ENCODE measurements at places on chromosomes 3 and 15.

DNA sequence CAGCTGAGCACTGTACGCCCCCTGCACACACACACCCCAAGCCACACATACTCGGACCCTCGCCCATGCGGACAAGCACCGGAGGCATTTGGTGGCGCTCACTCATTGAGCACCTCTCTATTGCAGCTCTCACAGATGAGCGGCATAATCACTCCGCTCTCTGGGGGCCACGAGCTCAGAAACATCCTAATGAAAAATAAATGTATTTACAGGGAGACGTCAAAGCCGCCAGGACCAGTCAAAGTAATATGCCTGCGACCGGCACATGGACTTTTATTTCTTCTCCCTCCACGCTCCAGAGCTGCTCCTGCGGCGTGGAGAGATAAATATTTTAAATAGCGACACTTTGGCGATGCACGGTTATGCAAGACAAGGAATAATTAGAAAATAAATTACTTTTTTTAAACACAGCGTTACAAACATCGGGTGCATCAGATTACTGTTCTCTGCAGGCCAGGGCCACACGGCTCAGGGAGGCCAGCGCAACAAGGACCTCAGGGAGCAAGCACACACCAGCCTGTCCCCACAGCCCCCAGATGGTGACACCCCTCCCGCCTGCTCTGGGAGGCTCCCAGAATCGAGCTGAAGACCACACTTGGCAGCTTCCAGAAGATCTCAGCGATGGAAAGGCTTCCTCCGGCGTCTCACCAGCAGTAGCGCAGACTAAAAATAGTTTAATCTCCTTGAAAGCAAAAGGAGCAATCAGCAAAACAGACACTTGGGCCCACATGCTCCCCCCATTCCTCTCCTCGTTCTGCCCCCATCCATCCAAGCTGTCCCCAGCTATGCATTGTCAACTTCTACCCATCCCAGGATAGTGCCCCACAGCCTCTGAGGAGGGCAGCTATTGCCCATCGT, 48.0 kb downstream of the CACNA2D2 start:
- H3K27ac ChIP-seq = no peak overlapping the region
- no peak for DNase-seq
- no peaks in the 10 kb centered on the region for H3K27me3 ChIP-seq
- H3K4me3 ChIP-seq = no peak overlapping the region
- H3K4me1 ChIP-seq = peaks cover 13% of the 10 kb centered on the region

DNA sequence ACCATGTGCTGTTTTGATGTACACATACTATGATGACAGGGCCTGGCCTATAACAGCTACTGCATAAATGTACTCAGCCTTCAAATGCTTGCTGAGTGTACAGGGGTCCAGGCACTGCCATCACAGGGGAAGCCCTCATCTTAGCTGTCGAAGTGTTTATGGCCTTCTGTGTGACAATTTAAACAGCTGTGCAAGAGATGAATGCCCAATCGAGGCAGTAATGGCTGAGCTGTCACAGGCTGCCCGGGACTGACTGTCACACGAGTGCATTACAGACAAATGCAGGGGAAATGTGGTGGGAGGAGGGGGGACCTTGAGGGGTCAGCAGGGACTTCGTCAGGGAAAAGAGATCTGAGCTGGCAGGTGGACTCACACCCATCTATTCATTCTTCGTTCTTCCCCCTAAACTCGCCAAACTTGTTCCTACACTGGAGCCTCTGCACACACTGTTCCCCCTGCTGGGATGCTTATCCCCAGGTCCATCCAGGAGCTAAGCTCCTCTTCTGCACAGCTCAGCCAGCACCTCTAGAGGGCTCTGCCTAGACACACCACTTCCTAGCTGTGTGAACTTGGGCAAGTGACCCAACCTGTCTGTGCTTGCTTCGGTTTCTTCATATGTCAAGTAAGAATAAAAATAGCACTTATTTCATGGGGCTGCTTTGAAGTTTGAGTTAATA, 156.2 kb upstream of the IQSEC1 start:
- no peak overlapping the region for H3K4me3 ChIP-seq
- H3K27me3 ChIP-seq = peaks cover 3% of the 10 kb centered on the region

DNA sequence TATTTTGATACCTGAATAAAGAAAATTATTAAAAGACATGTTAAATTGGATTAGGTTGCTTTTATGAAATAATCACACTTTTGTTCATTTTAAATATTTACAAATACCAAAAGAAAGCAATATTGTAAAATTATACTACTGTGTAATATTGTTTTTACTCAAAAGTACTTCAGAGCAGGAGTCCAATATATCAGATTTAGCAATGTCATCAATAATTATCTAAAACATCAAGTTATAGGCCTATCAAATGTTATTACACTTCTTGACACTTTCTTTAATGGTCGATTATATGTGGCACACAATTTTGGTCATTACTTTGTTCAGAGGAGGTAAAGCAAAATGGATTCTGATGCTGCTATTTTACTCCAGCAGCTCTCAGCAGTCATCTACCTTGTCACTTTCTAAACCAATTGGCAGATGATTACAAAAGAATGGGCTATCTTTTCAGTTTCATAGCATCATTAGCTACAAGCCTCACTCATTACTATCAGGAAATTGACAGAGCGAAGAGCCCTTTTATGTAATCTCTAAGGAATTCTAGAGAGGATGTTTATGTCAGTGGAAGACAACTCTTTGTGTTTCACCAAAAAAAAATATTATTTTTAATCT, 318.6 kb downstream of the PLOD2 start:
- H3K36me3 ChIP-seq = no peaks in the 10 kb centered on the region
- H3K27ac ChIP-seq = no peak overlapping the region
- H3K4me3 ChIP-seq = no peak overlapping the region
- H3K27me3 ChIP-seq = no peaks in the 10 kb centered on the region
- DNase-seq = no peak

DNA sequence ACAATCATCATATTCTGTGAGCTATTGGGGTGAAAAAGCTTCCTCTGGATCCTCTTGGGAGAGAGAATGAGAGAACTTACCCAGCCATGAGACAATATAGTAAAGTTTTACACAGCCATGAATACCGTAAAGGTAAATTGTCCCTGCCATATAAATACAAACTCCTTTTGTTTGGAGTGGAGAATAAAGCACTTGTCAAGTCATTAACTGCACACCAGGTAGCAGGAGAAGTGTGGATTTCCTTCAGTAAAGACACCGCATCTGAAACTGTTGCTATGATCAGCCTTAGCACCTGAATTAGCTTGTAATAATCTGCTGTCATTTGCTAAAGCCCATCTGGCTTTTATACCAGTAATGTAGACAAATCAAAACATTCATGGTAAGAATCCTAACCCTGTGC, 336.6 kb upstream of the SLCO3A1 start:
- no peaks in the 10 kb centered on the region for H3K27me3 ChIP-seq
- peaks cover 3% of the 10 kb centered on the region for H3K4me1 ChIP-seq
- no peak overlapping the region for H3K4me3 ChIP-seq
- no peaks in the 10 kb centered on the region for H3K36me3 ChIP-seq

DNA sequence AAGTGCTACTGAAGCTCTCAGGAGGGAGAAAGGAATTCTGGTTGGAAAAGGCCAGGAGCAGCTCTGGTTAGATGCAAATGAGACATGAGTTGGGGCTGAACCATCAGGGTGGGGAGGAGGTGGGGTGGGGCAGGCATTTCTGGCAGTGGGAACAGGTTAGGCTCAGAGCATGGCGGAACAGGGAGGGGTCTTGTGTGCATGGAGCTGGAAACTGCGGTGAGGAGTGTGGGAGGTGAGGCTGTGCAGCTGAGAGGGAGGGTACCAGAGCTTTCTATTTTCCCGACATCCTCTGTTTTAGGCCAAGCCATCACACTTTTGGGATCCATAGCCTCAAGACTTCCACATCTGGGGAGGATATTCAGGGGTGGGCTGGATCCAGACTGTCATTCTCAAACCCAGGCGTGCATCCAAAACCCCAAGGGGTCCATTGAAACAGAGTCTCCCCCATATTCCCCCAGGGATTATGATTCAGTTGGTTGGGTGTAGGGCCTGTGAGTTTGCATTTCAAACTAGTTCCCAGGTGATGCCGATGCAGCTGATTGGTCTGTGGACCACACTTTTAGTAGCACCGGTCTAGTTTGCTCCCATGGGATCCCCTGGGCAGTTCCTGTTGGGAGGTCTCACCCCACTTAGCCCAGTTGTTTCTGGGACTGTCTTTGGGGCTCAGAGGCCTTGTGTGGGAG, 100.9 kb upstream of the TLE3 start:
- H3K4me3 ChIP-seq = no peak overlapping the region
- H3K4me1 ChIP-seq = no peaks in the 10 kb centered on the region
- DNase-seq = no peak
- H3K27me3 ChIP-seq = no peaks in the 10 kb centered on the region

DNA sequence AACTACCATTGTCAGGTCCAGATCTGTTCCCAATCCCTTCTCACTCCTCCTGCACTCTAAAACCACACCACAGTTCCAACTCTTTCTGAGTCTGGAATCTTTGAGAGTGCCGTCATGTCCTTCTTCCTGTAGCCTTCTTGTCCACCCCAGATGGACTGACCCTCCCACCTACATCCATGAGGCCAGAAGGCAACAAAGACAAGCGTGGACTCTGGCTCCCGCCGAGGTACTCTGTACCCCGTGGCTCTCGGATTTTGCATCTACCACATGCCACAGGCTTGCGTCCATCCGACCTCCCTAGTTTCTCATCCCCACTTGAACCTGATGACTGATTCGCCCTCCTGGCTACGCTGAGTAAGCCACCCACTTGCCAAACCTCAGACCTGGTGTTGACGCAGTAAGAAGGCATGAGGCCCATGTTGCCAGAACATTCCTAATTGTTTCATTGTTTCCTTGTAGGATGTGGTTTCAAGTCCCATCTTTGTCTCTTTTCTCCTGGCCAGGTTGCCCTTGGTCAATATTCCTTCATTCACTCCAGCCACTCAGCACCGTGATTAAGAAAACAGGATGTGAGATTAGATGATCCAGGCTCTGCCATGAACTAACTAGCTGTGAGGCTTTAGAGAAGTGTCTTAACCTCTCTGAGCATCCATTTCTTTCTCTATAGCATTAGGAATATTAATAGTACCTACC, 1.1 kb upstream of the ZBTB38 start:
- DNase-seq = no peak
- peaks cover 3% of the 10 kb centered on the region for H3K36me3 ChIP-seq
- H3K4me1 ChIP-seq = peaks cover 37% of the 10 kb centered on the region
- no peak overlapping the region for H3K27ac ChIP-seq
- no peak overlapping the region for H3K4me3 ChIP-seq

DNA sequence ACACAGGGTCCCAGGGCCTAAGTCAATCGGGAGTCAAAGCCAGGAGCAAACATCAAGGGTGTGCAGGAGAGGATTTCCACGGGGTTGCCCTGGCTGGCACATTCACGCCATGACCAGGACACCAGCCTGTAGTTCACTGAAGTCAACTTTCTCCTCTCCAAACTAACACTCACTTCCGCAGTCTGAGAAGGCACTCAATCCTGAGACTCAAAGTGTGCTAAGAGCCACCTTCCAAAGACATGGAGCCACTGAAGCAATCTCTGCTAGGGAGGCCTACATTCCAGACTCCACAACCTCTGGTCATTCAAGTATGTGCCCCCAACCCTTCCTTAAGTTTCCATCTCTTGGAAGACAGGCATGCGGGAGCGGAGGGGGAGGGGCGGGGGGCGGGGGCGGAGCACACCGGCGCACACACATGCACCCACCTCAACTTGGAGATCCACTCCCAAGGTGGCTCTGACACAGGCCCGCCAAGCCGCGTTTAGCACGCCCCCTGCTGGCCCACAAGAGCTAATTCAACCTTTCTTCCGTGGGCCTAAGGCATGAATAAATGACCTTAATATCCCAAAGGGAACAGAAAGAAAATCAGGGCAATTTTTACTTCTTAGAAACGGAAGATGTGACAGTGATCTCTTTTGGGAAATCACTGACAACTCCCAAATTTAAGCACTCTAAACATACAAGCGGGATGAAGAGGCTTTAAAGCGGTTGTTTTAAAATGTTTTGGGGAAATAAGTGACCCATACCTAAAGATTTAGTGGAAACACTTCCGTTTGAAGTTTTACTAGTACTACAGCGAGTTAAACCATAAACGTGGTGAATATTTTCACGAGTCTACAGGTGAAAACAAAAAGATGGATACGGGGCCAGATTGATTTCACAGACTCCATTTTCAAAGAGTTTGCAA, 162.5 kb upstream of the CHRNA7 start:
- H3K4me3 ChIP-seq = peak overlapping the region; percentile 38
- H3K27me3 ChIP-seq = peaks cover 21% of the 10 kb centered on the region
- H3K4me1 ChIP-seq = peaks cover 6% of the 10 kb centered on the region
- H3K27ac ChIP-seq = no peak overlapping the region
- peak; percentile 60 for DNase-seq

- DNase-seq = no peak
- H3K4me3 ChIP-seq = no peak overlapping the region
Observed at GRCh38 chr3:132265488-132265887, 51.7 kb upstream of the ACP3 start.

GRCh38 chr3:53484984-53485383, 9.4 kb upstream of the CACNA1D start:
- no peak overlapping the region for H3K27ac ChIP-seq
- DNase-seq = no peak
- H3K4me3 ChIP-seq = no peak overlapping the region
- peaks cover 26% of the 10 kb centered on the region for H3K27me3 ChIP-seq
- H3K36me3 ChIP-seq = no peaks in the 10 kb centered on the region

GRCh38 chr3:48187579-48188265, 495 bp downstream of the CDC25A start:
- H3K4me3 ChIP-seq = peak overlapping the region; percentile 95
- H3K4me1 ChIP-seq = peaks cover 25% of the 10 kb centered on the region
- no peaks in the 10 kb centered on the region for H3K27me3 ChIP-seq
- peaks cover 39% of the 10 kb centered on the region for H3K36me3 ChIP-seq

Measured in activated T-cell treated with anti-CD3 and anti-CD28 coated beads, Interleukin-2, amount 50 U/mL, for 72 hours (primary cell).